Glomerular endothelial cell (primary cell): ENCODE measurements at places on chromosomes 2 and 18. TPM values are rescaled to one million over a fixed set of nuclear protein-coding genes. Genes with fewer than 3 reads are reported as not detected.

DNA sequence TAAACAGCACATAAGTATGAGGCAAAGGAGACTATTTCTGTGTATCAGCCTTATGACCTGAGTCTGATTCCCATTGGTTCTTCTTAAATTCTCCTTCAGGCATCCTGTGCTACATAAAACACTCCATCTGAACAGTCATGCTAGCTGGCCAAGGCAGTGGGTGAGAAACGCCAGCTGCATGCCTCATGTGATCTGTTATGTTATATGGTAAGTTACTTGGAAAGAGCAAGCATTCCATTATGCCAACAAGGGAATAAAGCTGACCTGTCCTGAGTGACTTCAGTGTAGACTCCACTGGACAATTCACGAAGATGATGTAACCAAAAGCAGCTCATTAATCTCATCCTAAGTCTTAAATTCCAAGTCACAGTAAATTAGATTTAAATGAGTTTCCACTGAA, 216.5 kb upstream of the FN1 start:
- DNase-seq, result no peak

DNA sequence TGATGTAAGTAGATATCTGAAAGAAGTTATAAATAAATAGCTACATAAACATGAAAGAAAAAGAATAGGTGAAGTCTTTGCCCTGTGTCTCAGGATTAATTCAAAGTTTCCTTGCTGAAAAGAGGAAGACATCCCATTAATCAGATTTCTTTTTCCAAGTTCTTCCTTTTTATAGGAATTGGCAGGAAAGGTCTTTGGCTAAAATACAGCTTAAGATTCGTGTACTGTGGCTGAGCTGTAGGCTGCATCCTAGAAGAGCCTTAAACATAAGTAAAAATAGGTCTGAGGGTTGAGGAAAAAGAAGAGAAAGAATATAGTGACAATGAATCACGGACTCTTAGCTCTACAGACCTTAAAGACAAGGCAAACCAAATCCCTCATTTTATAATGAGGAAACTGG, 579.9 kb downstream of the NRXN1 start:
- no peak for DNase-seq

DNA sequence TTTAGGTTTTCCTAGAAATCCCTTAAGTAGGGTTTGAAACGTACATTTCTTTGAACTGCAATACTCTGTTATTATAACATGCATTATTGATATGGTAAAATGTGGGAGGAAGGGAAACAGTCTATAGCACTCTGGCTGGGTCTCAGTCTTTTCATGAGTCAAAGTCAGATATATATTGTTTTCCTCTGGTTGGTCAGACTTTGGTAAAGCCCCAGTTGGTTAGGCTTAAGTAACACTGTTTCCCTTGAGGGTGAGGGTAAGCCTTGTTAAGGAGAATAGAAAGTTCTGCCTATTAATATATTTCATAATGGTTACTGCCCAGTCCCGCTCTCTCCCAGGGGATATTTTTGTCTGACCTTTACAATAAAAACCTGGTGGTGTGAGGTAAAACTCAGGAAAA, 44.7 kb upstream of the TNP1 start:
- no peak for DNase-seq

DNA sequence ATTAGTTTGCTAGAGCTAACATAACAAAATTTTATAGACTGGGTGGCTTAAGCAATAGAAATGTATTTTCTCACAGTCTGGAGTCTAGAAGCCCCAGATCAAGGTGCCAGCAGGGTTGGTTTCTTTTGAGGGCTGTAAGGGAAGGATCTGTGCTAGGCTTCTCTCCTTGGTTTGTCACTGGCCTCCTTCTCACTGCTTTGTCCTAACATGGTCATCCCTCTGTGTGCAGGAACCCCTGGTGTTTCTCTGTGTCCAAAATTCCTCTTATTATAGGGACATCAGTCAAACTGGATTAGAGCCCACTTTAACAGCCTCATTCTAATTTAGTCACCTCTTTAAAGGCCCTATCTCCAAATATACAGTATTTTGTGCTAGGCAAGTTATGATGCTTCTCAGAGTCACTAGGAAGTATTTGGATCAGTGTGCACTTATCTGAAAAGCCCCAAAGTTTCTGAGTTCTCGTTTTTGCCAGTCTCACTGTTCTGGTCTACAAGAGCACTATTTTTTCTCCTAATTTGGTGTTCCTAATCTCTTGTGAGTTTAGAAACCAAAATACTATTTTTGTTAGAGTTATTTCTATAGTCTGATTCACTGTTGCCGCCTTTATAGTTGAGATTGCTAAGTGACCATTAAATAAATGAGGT, 29.0 kb downstream of the ZC3H6 start:
- no peak for DNase-seq

Gene SIX2
- 1.8 and 10.5 TPM in 2 replicates for total RNA-seq

DNA sequence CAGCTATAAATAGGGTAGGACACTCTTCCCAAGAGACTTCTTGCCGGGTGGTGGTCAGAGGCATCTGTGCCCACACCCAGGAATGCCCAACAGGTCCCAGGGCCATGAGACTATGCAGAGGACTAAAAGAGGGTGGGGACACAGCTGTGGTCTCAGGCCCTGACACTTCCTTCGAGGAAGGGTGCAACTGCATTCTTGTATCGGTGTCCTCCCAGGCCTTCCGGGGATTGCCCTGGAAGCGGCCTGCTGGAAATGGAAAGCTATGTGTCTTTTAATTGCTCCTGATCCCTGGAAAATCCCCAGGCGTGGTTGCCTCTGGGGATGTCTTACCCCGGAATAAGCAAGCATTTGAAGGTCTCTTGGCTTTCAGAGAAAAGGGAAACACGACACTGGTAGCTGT, 176.7 kb downstream of the SOX11 start:
- no peak for DNase-seq

DNA sequence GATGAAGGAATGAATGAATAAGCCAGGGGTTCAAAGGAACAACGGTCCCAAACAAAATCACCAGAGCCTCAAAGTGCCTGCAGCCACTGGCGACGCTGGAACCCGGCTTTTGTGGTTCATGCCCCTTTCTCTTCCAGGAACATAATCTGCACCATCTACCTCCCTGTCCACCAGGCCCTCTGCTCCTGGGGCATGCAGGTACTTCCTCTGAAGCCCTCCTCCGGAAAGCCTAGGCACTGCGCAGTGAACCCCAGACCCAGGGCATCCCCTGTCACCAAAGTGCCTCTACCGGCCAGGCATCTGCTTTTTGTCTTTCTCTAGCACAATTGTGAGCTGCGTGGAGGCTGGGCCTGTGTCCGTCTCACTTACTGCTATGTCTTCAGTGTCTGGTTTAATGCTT, 98.6 kb upstream of the TMEM200C start:
- DNase-seq, result no peak

Gene C2orf72
- total RNA-seq, result 0.29 and 1.5 TPM in 2 replicates

Gene LOXHD1
- total RNA-seq, result not detected in 2 replicates

Gene KLHL30
- total RNA-seq, result 0.12 TPM in 1 of 2 replicates, not detected in the other

- no peak for DNase-seq
Measured at GRCh38 chr18:36675542-36675941, 153.3 kb downstream of the TPGS2 start.

DNA sequence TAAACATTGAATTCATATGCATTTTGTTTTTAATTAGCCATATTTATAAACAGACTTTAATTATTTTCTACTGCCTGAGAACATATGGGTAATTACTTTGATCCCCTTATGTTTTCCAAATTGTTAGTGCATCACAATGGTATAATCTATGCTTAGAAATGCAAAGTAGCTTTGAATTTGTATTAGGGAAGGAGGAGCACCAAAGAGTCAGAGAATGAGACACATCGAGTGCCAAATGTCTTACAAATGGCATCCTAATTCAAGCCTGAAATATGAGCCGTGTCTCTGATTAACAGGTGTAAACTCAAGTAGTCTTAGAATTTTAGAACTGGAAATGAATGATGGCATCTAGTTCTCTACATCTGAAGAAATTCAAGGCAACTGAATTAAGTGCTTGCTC, 8.7 kb upstream of the HNMT start:
- DNase-seq, result no peak

- DNase-seq, result no peak
Measured at GRCh38 chr2:170276056-170276455, 98.1 kb downstream of the MYO3B start.

Gene GPAT2
- 4.2 and 5.7 TPM in 2 replicates for total RNA-seq

- DNase-seq, result no peak
Measured at GRCh38 chr18:79971211-79971952, 6.9 kb downstream of the HSBP1L1 start.

- no peak for DNase-seq
Measured at GRCh38 chr2:134142341-134142738, 111.5 kb upstream of the MGAT5 start.

Gene CRYBA2
- total RNA-seq, result not detected in 2 replicates

Gene POTEJ
- not detected in 2 replicates for total RNA-seq

Gene HRH4
- total RNA-seq, result not detected in 2 replicates

Gene ANKRD62
- total RNA-seq, result not detected in 2 replicates

DNA sequence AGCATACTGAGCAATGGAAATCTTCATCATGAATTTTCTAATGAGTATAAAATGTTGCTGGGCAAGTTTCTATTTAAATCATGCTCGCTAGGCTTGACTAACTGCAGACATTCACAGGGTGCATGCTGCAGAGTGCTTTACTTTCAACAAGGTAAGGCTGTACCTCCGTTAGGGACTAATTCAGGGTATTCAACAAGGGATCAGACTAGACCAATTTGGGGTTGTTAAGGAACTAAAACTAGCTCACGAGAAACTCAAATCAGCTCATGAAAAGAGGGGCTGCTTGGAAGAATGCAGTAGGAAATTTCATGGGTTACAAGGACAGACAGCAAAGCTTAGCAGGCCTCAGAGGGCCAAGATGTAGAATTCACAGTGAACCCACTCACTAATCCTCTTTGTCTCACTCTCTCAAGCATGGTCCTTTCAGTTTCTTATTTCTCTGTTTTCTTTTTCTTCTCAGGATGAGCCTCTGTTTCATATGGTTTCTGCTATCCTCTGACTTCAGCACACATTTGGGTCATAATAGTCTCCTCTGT, 2.2 kb downstream of the MYO3B start:
- DNase-seq, result no peak

- DNase-seq, result no peak
Measured at GRCh38 chr18:50582500-50582899, 22.6 kb downstream of the MAPK4 start.

DNA sequence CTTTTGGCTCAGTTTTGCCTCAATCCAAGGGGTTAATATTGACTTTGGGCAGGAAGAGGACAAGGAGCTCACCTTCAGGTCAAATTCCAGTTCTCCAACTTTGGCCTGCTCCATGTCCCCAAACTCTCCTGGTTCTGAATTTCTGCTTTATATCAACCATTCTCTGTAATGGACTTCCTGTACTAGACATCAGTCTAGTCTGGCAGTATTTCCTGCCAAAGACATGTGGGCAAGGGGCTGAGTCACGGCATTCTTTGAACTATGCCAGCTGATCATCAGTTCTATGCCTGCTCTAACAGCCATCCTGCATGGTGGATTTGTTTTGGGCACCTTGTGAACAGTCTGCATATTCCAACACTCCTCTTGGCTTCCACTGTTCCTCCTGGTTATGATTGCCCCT, 199.4 kb downstream of the ZEB2 start:
- peak; percentile 41 for DNase-seq

DNA sequence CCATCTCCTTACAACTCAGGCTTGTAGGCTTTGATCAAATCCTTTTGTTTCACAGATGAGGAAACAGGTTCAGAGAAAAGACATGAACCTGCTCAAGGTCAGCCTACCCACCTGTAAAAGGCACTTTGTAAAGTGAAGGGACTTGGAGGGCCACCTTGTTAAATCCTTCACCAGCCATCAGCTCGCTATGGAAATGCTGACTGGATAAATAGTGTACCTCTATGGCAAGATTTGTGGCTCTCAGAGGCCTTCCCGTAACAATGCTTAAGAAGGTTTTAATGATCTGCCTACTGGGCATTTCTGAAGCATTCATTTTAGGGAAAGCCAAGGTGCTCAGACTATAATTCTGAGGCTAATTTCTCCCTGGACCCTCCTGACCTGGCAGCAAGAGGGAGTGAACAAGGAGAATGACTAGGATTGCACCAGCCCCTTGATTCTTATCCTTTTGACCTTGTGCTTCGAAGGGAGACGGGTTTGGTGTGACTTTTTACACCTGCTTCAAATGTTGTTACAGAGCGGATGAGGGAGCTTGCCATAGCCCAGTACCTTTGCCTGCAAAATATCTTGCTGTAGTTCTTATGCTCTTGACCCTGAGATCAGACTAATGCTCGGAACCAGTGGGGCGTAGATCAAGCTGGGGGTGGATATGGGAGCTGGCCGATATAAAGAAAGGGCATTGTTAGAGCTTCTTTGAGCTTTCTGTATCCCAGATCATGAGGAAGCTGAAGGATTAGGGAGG, 90.9 kb upstream of the CXCR4 start:
- no peak for DNase-seq

GRCh38 chr2:161039071-161039470, 121.2 kb upstream of the TANK start:
- no peak for DNase-seq

GRCh38 chr18:38851526-38851925, 1285.9 kb upstream of the CELF4 start:
- DNase-seq, result no peak

DNA sequence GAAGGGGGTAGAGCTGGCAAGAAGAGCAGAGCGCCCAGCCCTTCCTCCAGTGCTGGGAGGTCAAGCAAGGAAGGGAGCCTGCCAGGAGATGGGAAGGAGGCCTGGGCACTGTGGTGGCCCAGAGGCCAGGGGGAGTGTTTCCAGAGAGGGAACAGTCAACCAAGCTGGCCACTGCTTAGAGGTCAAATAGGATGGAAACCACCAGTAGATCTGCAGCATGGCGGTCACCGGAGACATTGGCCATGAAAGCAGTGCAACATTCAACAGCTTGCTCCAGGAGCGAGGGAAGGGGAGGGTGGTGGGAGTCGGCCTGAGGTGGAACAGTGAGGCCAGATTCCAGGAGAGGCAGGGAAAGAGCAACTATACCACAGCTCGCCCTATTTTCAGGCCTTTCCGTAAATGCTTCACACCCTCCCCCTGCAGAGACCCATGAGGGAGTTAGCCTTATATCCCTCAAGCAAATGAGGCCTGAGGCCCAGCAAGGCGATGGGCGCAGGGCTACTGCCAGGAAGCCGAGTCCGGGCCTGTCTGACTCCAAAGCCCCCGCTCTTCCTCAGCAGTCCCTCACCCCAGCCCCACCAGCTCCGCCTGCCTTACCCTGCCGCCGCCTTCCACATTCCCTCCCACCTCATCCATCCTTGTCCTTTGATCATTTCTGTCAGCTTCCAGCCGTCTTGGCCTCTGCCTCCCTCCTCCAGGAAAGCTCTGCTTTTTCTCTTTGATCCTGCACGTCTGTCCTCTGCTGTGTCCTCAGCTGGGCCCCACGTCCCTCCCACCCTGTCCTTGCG, 17.0 kb downstream of the KCNK3 start:
- DNase-seq, result no peak

DNA sequence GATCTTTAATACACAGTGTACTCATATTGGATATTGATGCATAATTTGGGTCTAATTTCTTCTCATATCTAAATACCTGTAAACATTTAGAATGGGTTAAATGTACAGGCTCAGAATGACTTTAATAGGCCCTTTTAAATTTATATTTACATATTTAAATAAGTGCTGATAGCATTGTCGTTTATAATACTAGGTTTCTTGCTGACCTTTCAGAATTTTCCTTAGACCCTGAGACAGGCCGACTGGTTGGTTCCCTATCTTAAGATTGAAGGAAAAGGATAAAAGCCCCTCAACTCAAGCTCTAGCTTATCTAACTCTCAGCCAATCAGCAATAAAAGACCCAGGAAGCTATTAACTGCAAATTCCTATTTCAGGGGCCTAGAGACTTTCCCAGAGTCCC, 67.8 kb upstream of the HNMT start:
- DNase-seq, result no peak

Gene ACVR1C
- total RNA-seq, result 0.06 and 0.15 TPM in 2 replicates

Gene MFF
- total RNA-seq, result 96.4 and 108 TPM in 2 replicates
